Thymus (tissue), 14 donors: ENCODE measurements at places on chromosomes 2 and 18. TPM values are rescaled to one million over a fixed set of nuclear protein-coding genes. Genes with fewer than 3 reads are reported as not detected.
A peak's percentile ranks its signal among the peaks of the same experiment; 100 is the strongest.

DNA sequence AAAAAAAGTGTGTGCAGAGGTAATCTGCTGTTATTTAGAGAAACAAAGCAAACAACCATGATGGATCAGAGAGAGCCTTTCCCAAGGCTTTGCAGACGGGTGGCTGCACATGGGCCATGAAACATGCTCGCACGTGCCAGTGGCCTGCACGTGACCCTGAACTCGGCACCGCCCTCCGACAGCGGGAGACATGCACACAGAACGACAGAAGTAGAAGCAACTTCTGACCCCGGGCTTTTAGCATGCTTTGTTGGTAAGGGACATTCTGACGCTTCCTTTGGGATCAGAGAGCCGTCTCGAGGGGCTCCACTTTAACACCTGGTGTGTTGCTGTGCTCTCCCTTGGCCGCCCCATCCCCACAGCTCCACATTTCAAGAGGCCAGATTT is 112.5 kb downstream of the KCNF1 start:
- no peak for DNase-seq
- no peaks in the 10 kb centered on the region for H3K4me1 ChIP-seq
- H3K27ac ChIP-seq: no peak overlapping the region
- peaks cover 2% of the 10 kb centered on the region for H3K27me3 ChIP-seq
- no peaks in the 10 kb centered on the region for H3K36me3 ChIP-seq

GRCh38 chr2:2524348-2524941 is 193.4 kb upstream of the MYT1L start:
- H3K4me3 ChIP-seq: no peak overlapping the region
- H3K27me3 ChIP-seq: no peaks in the 10 kb centered on the region
- H3K36me3 ChIP-seq: no peaks in the 10 kb centered on the region
- no peak overlapping the region for H3K27ac ChIP-seq
- no peaks in the 10 kb centered on the region for H3K4me1 ChIP-seq

GRCh38 chr2:241064008-241064801 is 37.9 kb downstream of the MTERF4 start:
- no peaks in the 10 kb centered on the region for H3K4me1 ChIP-seq
- no peak for DNase-seq
- H3K27ac ChIP-seq: no peak overlapping the region

DNA sequence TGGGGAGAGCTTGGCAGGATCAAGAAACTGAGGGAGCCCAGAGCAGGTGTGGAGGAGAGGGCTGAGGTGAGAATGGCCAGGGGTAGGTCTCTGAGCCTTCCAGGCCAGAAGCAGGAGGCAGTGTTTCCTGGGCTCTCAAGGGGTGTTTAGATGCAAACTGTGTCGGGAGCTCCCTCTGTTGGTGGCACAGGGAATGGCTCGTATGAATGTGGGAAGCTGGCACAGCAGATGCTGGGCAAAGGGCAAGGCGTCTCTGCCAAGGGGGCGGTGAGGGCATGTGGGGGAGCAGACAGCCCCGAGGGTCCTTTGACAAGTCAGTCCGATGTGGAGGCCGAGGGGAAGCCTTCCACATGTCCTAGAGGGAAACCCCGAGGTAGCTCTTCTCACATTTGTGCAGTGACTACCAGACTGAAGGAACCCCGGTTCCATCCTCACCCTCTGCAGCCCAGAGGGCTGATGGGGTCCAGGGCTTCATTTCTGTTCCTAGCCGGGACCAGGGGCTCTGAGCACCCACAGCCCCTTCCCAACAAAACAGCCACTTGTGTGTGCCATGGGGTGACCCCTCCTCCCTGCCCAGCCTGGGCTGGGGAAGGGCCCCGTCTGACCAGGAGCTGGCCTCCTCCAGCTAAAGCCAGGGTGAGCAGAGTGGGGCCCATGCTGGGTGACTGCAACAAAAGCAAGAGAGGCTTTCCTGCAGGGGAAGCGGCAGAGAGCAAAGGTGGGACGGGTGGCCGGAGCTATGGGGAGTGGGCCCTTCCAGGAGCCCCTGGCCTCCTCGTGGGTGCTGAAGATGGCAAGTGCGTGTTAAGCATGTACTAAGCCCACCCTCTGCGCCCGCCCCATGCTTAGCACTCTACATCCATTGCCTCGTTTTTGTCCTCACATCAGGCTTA is 103.4 kb downstream of the SEPTIN10 start:
- peaks cover 20% of the 10 kb centered on the region for H3K4me1 ChIP-seq
- DNase-seq: peak; percentile 81
- H3K4me3 ChIP-seq: no peak overlapping the region
- H3K27ac ChIP-seq: no peak overlapping the region
- H3K36me3 ChIP-seq: no peaks in the 10 kb centered on the region
- H3K27me3 ChIP-seq: no peaks in the 10 kb centered on the region

DNA sequence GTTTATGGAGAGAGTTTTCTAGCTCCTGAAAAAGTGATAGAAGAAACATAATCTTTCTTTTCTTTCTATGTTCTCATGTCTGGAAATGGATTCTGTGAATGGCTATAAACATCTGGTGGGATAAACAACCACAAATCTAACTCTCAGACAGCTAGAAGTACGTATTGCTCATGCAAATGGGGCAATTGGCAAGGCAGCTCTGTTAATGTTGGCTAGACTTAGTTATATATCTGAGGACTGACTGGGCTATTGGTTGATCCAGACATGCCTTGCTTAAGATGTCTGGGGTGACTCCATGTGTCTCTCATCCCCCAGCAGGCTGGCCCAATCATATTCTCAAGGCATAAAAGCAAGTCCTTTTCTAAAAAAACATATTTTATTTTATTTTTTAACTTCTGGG is 939.2 kb upstream of the NRXN1 start:
- H3K27ac ChIP-seq: no peak overlapping the region
- DNase-seq: no peak
- H3K4me1 ChIP-seq: no peaks in the 10 kb centered on the region
- no peak overlapping the region for H3K4me3 ChIP-seq

Gene STPG4
- 0.05 TPM for polyA plus RNA-seq

Gene FANCL
- 29.4 TPM for polyA plus RNA-seq
